ENCODE measurements at places on chromosomes 3 and 15.

DNA sequence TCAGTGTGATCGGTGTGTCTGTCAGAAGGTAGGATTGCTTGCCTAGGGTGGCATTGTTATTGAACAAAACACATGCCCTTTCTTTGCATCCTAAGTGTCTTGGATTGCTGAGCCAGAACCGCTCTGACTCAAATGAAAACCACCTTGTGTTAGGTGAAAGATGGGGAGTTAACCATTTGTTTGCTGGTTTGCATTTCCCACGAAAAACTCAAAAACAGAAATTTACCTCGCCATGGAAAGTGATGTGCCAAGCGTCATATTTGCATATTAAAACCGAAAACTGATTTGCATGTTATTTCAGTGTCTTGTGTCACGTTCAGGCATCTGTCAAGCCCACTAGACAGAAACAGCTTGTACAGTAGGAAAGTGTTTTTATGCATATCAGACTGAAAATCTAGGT, 474.6 kb upstream of the TPRG1 start:
- no peak for DNase-seq

GRCh38 chr3:47852604-47853602, 50.0 kb downstream of the DHX30 start:
- DNase-seq, result no peak

GRCh38 chr15:97708252-97708651, 252.3 kb upstream of the ARRDC4 start:
- no peak for DNase-seq

DNA sequence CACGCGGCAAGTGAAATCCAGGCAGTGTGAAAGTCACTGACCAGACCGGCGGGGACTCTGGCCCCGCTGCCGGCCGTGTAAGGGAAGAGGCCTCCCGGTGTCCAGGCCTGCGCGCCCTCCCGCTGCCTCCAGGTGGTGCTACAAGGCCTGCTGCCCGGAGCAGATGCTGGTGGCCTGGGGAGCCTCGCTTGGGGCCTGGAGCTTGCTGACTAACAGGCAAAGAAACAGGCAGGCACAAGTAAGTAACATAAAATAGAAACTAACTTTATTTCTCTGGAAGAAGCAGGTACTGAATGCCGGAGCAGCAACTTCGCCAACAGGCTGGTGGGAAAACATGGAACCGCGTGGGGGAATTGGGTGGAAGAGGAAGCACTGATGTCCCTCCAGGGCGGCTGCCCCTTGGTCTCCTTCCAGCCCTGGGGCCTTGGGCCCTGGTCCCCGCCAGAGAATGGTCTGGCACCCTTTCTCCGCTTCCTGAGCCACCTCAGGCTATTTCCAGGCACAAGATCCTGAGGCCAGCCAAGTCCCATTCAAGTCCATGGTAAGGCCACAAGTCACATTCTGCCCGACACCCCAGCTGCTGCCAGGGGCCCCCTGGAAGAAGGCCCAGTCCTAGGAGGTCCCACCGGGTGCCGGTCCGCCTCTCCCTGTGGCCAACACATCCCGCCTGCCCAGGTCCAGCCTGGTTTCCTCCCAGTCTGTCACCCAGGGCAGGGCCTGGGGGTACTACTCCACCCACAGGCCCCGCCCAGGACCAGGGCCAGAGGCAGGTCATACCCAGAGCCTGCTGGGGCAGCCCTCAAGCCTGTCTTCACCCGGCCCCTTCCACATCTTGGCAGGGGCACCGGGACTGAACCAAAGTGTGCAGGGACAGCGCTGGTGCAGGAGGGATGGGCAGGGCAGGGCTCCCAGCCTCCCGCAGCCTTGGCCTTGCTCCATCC, 45.0 kb downstream of the TNK2 start:
- peak; percentile 65 for DNase-seq

DNA sequence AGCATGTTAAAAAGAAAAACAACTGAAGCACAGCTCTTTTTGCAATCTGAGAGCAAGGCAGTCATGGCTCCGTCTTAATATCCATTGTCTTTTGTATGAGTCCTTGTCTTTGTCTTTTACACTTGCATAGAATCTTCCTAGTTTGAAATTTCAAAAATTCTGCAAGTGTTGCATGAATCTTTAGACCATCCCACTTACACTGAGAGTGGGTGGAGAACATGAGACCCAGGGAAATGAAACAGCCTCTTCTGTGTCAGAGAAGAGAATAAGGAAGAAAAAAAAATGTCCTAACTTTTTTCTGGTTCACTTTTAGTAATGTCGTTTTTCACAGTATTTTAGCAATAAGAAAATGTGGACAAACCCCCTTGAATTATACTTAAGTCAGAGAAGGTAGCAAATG, 12.1 kb upstream of the DCLK3 start:
- no peak for DNase-seq

- DNase-seq, result no peak
Observed at GRCh38 chr3:146637871-146638270, 32.7 kb upstream of the PLSCR5 start.

GRCh38 chr3:154872074-154872473, 208.0 kb upstream of the MME start:
- DNase-seq, result no peak

DNA sequence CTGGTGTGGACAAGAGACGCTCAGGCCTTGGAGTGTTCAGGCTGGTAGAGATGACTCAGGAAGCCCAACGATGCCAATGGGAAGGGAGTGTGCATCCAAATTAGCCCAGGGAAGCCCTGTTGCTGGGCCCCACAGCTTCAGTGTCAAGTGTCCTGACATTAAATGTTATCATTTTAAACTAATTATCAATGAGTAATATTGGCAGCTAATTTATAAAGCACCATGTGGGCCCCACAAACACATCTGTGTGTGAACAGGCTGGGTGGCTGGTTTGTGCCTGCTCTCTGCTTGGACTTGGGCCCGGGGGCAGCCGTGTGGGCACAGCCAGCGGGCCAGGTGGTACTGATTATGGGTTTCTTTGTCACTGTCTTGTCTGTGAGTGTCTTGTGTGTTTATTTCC, 15.0 kb downstream of the FBLN2 start:
- DNase-seq, result peak; percentile 73

DNA sequence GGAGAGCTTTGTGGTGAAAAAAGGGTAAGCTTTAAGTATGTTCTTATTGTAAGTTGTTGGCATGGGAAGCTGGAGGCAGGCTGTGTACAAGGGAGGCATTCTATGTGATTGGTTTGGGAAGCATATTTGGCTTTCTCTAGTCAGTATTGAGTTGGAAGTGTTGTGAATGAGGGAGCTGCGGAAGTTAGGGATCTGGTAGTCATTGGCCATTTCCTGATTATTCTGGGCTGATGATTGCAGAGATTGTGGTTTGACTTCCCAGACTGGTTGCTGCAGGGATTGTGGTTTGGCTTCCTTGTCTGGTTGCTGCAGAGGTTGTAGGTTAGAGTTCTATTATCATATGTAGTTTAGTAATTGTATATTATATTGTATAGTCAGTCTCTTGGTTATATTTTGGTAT, 21.0 kb downstream of the STXBP5L start:
- DNase-seq, result no peak

- peak; percentile 20 for DNase-seq
Observed at GRCh38 chr3:24235121-24235520, 259.5 kb downstream of the THRB start.

GRCh38 chr3:53974324-53974723, 82.7 kb upstream of the SELENOK start:
- no peak for DNase-seq

GRCh38 chr3:188292827-188293226, 138.9 kb downstream of the LPP start:
- no peak for DNase-seq

DNA sequence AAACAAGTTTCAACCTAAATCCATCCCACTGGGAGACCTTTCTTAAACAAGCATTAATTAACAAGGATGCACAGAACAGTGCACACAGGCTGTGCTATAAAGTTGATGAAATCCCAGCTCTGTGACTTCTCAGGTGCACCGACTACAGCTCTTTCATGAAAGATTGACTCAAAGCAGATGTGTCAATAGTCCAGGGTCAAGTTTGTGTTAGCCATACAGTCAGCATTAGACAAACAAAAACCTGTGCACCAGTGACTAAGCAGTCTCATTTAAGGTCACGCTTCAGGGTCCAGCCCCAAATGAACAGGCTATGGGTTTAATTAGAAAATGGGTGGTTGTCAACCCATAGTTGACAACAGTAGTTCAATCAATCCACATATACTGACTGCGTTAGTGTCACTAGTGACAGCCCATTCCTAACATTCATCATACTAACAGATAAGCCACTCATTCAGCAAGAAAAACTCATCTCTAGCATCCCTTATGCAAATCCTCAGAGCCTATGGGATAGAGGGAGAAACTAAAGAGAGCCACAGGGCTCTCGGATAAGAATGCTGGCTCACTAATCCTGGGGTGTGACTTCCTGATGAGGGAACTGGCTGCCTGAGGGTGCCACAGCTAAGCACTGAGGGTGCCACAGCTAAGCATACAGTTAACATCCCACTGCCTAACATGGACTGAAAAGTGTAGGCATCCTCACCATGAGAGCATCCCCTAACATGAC, 84.1 kb downstream of the WNT5A start:
- peak; percentile 91 for DNase-seq

DNA sequence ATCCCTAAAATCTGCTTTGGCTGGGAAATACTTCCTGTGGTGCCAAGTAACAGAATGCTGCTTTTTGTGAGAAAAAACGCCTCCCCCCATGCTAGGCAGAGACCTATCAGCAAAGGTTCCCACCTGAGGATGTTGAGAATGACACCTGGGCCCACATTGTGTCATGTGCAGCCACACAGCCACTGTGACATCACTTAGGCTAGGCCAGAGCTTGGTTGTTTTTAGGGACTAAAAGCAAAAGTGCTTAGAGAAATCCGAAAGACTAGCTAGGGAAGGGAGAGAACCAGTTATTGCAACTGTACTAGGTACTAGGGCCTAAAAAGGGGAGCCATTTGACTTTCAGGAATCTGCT, 6.2 kb downstream of the ZDHHC3 start:
- DNase-seq, result no peak

GRCh38 chr3:72143966-72144717, 359.2 kb upstream of the PROK2 start:
- no peak for DNase-seq

GRCh38 chr3:171704002-171704401, 106.3 kb downstream of the PLD1 start:
- peak; percentile 63 for DNase-seq

DNA sequence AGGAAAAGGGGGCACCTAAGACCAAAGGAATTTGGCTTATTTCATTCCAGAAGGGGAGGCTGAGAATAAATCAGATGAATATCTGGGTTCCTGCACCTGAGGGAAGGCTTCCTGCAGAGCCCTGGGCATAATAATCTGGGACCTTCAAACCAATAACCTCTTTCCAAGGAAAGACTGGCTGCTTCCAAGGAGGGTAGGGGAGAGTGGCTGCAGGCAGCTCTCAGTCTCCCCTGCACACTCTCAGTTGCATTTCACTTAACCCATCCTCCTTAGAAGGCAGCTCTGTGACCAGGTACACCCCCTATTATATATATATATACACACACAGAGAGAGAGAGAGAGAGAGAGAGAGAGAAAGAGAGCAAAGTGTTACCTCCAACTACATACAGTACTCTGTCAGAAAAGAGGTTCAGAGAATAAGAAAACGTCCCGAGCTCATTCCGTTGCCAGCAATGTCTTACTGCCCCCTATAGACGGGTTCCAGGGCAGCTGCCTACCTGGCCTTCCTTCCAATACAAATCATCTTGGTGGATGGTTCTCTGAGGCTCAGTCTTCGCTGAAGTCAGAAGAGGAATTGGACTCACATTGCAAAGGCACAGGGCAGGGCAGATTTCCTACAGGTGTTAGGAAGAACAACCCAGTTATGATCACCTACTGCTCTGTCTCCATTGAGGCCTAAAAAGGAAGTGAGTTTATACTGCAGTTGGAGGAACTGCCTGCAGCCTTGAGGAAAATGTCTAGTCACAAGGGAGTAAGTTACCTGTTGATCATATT, 26.1 kb downstream of the CAPN3 start:
- peak; percentile 46 for DNase-seq

DNA sequence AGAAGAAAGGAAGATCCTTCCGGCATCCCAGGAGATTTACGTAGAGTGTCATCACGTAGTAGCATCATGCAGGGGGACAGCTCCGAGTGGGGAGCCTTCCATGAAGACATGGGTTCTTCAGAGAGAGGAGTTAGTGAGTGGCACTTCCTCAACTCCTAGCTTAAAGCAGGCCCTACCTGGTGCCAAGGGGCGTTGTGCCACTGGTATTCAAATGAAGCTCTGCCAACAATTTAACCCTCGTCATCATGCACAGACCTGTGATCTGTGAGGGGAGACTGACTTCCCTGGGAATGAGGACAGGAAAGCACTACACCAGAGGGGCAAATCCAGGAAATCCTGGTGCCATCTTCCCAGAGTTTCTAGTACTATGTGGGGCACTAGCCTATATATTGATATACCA, 59.0 kb downstream of the TMEM266 start:
- no peak for DNase-seq

DNA sequence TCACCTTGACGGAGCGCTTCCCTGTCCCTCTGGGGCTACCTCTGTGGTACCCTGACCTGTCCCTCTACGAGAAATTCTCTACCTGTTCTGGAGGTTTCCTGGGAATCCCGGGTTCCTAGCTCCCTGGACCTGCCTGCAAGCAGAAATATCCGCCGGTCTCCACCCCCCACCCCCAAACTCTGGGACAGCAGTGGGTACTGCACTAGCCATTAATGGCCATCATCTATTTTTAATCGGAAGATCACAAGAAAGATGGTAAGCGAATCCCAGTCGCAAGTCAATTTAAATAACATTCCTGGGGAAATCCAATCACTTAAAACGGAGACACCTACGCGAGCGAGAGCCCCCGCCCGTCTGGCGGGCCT, 429 bp upstream of the C3orf80 start:
- no peak for DNase-seq

- DNase-seq, result no peak
Observed at GRCh38 chr3:177820683-177821316, 623.5 kb upstream of the TBL1XR1 start.

- no peak for DNase-seq
Observed at GRCh38 chr3:121269389-121269788, 276.4 kb downstream of the POLQ start.

- DNase-seq, result peak; percentile 80
Observed at GRCh38 chr3:196639483-196640296, at the start of gene NRROS. NRROS (plus strand) TSS chr3:196639694; CDS start chr3:196654540, 14,846 bp downstream.

DNA sequence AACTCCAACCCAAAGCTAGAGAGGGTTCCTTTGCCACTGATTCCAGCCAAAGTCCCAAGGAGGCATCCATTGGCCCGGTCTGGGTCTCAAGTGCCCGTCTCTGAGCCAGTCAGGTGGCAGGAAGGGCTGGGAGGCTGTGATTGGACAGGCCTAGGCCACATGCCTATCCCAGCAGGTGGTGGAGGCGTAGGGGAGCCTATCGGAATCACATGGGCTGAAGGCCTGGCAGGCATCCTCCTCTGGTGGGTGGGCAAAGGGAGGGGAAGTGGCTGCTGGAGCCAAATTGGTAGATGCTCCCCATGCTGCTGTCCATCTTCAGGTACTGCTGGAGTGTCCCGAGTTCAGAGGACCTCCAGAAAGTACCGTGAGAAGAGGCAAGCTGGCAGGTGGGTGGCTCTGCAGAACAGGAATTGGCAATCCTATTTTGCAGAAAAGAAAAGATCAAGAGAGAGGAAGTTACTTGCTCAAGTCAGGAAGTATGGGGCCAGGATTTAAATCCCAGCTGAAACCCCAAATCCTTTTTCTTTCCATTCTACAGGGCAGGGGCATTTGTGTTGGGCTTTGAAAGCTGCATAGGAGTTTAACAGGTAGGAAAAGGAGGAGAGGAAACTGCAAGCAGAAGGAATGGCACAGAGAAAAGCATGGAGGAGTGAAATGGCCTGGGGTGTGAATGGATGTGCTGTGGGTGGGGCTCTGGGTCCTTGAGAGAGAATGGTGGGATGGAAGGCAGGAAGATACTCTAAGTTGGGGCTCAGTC, 3.7 kb downstream of the CHST13 start:
- DNase-seq, result no peak

All from NCI-H69 (cell line).